CD4-positive, alpha-beta T cell treated with Interleukin-15 for 4 hours (primary cell): ENCODE measurements at places on chromosomes 3 and 15.

- no peak for DNase-seq
Observed at GRCh38 chr3:57826245-57826951, 70.3 kb downstream of the SLMAP start.

DNA sequence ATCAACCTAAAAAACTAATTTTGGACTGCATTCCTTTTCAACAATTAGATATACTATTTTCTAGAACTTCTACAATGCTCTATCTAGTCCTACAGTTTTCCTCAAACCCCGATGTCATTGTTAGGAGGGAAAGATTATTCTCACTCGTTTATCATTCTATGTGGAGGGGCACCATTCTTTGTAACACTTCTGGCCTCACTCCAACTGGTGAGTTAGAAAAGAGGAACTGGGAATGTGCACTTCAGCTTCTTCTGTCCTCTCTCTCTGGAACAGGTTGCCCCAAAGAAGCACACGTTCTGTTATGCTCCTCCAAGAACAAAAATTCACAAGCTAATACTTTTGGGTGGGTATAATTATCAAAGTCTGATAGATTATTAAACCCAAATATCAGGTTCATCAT is 137.9 kb downstream of the UACA start:
- DNase-seq = no peak

DNA sequence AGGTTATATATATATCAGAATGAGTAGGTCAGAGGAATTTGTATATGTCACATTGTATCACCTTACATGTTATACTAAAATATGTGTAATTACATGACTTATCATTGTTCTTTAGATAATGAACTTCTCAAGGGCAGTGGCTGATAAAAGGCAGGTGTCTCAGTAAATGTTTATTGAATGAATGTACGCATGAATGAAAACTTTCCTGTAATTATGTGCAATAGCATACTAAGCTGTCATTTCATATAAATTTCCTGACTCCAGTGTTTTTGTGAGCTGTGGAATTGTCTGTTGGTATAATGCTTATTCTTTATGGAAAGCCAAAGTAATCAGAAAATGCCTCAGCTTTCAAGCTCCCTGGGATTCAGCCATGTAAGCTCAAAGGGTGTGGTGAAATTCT is 4.2 kb downstream of the TBC1D23 start:
- DNase-seq = no peak

GRCh38 chr15:90620379-90621067 is 90.8 kb downstream of the CRTC3 start:
- no peak for DNase-seq

- DNase-seq = no peak
Observed at GRCh38 chr3:15924914-15925313, 127.1 kb upstream of the ANKRD28 start.

GRCh38 chr15:38690719-38691332 is 126.2 kb upstream of the RASGRP1 start:
- peak; percentile 88 for DNase-seq

DNA sequence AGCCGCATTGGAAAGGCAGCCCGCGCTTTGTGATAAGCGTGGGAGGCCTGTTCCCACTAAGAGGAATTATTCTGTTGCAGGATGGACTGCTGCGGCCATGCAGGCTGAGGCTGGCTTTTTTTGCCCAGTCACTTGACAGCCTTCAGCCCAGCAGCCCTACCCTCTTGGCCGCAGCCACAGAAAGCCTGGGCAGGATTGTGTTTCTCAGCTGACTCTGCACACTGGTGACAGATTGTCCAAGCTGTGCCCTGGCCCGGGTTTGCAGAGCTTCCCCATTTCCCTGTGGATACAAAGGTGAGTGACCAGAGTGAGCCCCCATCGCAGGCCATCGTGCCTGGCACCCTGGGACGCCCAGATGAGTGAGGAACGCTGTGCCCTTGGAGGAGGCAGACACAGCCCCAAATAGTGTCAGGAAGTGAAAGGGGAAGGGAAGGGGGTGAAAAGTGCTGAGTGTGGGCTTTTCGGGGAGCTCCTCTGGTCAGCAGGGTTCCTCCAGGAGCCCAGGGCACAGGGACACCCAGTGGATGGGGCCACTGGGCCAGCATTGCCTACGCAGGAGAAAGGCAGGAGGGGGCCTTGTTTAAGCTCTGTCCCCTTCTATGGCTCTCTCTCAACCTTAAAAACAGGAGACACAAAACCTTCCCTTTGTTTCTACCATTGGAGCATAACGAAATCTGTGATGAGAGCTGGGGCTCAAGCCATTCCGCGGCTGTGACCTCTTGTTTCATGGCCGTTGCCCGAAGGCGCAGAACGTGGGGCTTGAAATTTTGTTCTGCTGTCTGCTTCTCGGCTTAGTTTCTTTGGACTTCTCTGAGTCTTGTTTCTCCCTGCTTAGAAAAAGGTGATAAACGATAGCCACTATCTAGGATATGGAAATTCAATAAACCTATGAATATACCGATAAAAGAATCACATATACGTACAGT is 91.5 kb upstream of the MEF2A start:
- DNase-seq = no peak

DNA sequence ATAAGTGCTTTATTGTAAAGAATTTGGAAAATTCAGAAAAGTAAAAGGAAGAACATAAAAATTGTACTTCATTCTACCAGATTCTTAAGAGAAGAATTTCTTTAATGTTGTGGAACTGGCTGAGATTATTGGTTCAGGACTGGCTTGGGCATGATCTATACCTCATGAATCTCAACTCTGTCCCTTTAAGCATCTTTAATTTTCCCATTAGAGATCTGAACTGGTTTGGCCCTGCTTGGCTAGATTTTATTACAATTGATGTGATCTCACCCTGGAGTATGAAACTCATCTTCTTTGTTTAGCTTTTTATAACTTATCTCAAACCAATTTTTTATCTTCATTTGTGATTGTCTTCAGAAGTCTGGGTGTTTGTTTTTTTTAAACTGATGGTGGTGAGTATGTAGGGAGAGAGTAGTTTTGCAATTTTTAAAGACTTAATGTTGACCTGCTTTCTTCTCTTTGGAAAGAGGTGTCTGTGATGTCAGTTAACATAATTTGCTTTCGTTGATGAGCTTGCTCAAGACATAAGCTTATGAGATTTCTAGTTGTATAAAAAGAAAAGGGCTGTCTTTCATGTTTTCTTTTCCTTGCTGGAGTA is 61.9 kb downstream of the ZNF609 start:
- no peak for DNase-seq

DNA sequence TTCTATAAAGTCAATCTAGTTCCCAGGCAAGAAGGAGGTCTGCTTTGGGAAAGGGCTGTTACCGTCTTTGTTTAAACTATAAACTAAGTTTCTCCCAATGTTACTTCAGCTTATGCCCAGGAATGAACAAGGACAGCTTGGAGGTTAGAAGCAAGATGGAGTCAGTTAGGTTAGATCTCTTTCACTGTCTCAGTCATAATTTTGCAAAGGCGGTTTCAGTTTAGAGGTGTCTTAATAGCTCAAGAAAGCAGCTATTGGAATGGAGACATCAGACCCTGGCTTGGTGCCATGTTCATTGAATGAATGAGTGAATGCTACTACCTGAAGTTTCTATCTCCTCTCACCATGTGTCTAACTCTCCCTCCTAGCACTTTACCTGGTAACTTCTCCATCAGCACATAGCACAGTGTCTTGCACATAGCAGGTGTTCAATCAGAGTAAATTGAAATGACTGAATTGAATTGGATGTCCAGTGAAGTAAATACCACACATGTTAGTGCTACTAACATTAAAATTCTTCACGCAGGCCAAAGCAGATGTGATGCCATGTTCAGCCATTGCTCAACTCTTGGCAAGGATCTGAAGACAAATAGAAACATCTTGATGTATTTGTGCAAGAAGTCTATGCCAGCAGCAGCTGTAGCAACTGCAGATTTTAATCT is 28.2 kb downstream of the CLEC3B start:
- no peak for DNase-seq

DNA sequence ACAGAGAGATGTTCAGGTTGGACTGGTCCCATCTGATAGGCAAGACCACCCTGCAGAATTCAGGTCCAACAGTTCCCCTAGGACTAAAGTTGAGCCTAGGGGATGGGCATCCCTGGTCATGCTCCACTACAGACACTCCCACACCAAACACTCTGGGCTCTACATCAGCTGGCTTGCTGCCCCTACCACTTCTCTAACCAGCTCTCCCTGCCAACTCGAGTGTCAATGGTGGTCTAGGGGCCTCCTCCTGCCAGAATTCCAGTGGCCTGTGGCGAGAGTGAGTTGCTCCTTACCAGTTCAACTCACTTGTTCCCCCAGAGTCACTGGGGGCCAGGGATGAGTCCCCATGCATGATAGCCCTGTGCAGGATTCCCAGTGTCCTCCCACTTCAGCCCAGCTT is 316.2 kb upstream of the PPP2R3A start:
- DNase-seq = no peak

DNA sequence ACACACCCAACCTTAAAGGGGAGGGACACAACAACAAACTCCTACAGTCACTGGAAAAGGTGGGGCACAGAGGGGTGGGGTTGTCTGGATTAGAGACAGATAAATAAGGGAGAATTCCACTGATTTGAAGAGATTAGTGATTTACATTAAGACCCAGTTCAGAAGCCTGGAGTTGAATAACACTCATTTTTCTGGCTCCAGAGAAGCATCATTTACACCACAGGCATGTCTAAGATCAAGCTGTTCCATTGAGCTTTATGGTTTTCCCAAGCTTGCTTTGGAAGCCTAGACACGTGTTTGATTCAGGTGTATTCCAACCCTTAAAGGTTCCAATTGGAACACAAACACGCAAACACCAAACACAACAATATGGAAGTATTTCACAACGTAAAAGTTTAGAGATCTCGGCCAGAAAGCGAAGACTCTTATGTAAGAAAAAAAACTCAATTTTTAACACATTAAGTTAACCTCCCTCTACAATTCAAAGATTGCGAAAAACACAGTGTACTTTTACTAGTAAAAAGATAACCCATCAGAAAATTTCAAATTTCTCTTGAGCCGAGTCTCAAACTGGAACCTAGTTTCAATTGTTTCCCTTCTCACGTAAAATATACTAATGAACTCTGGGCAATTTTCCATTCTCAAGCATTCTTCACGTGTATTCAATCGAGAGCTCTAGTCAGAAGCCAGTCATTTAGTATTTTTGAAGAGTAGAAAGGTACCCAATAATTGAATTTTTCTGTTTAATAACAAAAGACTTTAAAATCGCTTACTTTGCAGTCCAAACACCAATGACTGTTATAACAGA is 2.1 kb downstream of the TRA2B start:
- no peak for DNase-seq

DNA sequence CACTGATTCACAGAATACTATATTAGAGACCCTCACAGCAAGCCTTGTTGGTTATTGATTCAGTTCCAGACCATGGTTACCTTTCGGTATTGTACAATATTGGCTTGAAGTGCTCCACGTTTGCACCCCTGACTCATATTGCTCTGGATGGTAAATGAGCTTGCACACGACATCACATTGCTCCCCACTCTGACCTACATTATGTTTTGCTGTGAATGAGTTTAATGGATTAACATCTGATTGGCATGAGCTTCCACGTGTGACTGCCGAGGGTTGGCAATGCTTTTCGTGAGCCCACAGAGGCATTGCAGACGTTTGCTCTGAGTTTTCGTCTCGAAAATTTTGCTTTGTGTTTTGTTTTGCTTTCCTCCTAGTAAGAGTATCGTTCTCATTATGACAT is 225.8 kb upstream of the ICE2 start:
- DNase-seq = peak; percentile 32

DNA sequence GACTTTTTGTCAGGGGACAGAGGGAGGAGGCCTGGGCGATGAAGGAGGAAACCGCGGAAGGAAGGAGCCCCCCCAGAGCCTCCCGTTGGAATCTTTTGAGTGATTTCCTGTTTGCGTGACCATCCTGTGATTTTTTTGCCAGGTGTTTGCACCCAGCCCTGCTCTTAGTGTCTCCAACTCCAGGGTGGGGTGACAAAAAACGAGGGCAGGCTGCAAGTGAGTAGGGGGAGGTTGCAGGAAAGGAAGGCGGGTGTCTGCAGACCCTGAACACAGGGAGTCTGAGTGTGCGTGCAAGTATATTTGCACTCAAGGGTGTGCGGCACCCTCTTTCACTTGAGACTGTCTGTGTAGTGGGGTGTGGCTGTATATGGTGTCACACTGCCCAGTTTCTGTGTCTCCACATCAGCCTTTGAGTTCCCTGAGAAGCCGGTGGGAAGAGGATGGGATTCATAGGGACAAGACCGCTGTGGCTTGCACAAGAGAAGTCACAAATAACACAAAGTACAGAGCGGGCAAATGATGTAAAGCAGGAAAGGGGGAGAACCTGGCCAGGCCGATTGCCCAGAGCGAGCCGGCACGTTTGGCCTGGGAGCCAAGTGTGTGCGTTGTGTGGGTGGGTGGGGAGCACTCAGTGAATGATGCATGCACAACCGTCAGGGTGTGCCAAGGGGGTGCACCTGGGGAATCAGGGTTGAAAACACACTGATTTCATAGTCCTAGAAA is 6.6 kb downstream of the ISLR2 start:
- DNase-seq = no peak

DNA sequence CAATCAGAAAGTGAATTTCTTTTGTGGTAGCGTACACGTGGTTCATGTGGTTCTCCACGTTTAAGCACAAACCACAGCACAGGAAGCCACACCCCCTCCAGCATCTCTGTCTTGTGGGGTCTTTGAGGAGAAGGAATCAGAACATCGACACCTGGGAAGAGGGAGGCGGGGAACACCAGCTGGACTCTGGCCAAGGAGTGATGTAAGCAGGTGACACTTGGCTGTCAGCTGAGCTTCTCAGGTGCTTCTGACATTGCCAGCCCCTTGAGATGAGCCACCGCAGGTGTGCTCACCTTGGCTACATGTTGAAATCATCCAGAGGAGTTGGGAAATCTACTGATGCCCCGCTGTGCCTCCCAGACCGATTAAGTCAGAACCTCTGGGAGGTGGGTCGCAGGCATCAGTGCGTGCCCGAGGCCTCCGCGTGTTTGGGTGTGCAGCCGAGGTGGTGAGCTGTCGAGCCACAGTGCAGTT is 85.0 kb downstream of the FAM81A start:
- peak; percentile 33 for DNase-seq

DNA sequence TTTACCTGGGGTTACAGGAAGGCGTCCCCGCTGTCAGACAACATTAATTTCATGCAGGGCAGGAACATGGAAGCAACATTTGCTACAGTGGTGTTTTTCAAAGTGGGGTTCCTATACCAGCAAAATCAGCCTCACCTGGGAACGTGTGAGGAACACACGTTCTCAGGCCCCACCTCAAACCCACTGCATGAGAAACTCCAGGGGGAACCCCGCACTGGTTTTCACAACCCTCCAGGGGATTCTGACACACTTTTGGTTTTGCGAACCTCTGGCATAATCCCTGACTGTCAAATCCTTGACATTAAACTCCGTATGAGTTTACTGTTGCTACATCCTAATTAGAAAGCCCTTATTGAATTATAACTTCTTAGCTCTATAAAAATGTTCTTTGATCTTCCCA is 127.7 kb downstream of the LRRK1 start:
- no peak for DNase-seq

GRCh38 chr15:71465131-71465955 is 345.0 kb upstream of the NR2E3 start:
- no peak for DNase-seq

- no peak for DNase-seq
Observed at GRCh38 chr3:154224366-154224765, 99.9 kb downstream of the DHX36 start.
